ENCODE measurements at places on chromosomes 3 and 15.

- DNase-seq = no peak
Observed at GRCh38 chr3:52650439-52650838, 35.3 kb downstream of the PBRM1 start.

GRCh38 chr15:79602731-79603130 lies 170.6 kb downstream of the MINAR1 start:
- no peak for DNase-seq

GRCh38 chr3:193620650-193621049 lies 27.6 kb downstream of the OPA1 start:
- no peak for DNase-seq

DNA sequence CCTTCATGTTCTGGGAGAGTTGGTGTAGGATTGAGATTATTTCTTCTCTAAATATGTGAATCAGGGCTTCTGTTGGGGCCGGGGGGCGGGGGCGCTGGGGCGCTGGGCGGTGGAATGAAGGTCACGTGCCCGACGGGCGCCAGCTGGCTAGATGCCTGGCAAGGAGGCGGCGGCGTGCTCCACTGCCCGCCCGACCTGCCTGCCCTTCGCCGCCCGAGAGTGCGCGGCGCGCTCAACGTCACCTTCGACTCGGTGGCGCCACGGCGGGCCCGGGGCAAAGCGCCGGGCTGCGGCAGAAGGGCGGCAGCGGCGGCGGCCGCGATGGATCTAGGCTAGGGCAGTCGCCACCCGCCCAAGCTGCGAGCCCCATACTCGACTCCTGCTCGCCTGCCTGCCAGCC lies 47.0 kb upstream of the LHFPL4 start:
- DNase-seq = peak; percentile 22

DNA sequence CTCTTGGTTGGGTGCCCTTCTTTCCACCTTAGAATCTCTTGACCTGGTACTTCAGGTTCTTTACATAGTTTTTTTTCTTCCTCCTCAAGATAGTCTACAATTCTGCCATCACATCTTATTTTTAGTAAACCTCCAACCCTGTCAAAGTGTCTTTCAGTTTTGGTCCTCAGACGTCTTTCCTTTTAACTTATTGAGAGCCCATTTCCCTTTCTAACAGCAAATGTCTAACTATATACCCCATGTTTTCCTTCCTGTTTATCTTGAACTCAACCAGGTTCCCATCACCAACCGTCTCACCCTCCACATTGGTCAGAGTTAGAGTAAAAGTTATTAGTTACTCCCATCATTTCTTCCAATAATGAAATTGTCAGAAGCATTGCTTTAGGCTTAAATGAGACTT lies 10.4 kb downstream of the KBTBD12 start:
- DNase-seq = no peak

DNA sequence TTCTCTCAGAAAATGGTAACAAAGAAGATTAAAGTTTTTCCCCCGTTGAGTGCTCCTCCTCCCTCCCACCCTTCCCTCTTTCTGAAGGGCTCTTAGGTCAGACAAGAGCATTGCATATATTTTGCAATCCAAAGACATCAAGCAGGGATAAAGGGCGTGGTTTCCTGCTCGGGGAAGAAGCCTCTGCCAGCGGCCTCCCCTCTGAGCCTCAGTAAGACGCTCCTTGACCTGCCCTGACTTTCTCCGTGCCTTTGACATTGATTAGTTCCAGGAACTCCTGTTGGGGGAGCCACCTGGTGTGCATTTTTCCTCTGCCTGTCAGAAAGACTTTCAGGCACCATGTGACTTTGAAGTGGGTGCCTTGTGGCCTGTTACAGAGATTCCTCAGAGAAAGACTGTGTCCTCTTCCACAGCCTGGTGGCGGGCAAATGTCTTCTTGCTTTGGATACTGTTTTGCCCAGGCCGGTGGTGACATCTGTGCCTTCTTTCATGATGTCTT lies 87.2 kb upstream of the TBL1XR1 start:
- peak; percentile 40 for DNase-seq

- no peak for DNase-seq
Observed at GRCh38 chr3:64873400-64873799, 185.6 kb upstream of the ADAMTS9 start.

- DNase-seq = no peak
Observed at GRCh38 chr15:73882761-73883419, 9.5 kb downstream of the TBC1D21 start.

DNA sequence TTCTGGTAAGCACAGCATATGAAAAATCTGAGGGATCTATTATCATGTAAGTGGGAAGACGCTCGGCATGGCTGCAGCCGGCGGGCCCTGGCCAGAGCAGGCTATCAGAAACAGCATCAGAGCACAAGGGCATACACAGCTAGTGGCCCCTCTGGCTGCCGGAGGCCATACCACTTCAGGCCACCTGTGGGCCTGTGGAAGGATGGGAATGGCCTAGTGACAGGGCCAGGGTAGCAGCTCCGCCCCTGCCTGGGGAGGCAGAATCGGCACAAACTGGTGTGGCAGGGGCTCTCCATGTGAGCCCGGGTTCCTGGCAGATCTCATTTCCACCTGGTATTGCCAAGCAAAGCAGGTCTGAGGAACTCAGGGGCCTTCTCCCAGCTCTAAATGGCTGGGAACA lies 46.4 kb downstream of the SH3BP5 start:
- no peak for DNase-seq

DNA sequence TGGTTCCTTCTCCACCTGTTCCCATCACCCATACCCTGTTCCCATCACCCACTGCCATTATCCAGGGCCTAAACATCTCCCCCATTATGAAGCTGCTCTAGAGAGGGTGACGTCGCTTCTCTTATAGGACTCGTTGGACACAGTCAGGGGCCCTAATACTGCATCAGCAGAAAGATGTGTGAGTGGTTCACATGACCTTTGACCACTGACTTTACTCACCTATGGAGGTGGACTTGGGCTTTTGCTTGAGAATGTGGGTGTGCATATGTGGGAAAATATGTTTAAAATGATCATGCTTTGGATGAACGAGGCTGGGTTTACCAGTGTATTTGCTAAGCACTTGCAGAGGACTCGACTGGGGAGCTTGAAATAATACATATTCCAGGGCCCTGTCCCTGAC lies 26.8 kb downstream of the RBP2 start:
- no peak for DNase-seq

DNA sequence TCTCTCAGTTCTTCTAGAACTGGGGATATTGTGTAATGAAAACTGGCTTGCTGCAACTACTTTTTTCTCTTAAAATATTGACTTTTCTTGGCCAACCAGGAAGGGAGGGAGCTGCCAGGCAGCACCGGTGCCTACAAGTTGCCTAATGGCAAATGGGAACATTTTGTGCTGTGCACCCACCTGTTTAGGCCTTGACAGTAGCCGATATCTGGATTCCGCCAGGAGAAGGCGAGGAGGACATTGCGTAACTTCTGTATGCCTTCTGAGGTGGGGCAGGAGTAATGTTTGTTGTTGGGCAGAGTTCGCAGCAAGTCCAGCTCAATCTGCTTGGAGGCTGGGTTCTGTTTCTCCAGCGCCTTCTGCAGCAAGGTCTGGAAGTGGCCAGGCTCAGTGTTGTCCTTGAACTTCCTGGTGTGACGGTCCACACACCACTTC lies 64.9 kb downstream of the TBC1D2B start:
- no peak for DNase-seq

GRCh38 chr15:50500352-50500751 lies 46.1 kb downstream of the USP50 start:
- no peak for DNase-seq

DNA sequence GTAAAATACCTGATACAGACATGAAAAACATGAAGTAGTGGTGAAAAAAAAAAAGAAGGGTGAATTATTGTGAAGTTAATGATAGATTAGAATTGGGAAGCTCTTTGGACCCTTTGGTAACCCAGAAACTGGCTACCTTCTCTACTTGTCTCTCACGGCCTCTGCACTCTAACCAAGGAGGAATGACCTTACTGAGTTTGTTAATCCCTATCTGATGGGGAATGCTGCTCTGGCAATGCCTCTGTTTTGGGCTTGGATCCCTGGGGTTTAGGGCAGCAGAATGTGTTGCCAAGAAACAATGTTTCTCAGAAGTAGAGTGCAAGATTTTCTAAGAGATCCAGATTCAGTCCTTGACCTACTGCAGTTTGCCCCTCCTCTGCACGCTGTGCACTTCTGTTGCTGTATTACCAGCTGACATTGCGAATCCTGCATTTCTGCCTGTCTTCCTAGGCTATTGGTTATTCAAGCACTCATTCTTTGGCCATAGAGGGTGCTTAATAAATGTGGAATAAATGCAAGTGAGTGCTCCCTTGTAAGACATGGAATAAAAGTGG lies 49.2 kb upstream of the MAP3K13 start:
- no peak for DNase-seq

DNA sequence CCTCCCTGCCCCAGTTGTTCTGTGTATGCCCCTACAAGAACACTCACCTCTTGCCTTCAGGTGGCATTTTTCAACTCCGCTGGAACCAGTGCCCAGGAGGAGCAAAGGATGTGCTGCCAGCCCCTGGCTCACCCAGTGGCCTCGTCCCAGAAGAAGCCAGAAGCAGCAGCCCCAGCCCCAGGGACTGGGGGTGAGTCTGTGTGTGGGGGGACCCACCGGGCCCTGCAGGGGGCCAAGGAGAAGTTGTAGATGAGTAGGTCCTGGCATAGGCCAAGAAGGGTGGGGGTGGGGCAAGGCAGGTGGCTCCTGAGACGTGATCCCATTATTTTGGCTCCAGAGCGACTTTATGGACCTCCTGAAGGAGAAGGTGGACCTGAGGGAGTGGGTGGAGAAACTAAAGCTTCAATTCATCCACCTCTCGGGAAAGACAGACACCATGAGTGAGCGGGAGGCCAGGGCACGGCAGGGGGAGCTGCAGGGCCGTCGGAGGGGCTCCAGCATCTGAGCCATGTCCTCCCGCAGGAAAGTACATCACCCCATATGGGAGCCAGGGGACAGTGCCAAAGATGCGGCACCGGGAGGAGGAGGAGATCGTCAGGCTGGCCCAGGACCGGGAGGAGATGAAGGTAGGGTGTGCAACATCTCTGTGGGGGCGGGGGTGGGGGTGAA lies 29.3 kb downstream of the NGRN start:
- peak; percentile 42 for DNase-seq

- DNase-seq = no peak
Observed at GRCh38 chr3:7682822-7683229, 818.8 kb upstream of the LMCD1 start.
